ENCODE measurements at places on chromosomes 3 and 15. TPM values are rescaled to one million over a fixed set of nuclear protein-coding genes. Genes with fewer than 3 reads are reported as not detected.

DNA sequence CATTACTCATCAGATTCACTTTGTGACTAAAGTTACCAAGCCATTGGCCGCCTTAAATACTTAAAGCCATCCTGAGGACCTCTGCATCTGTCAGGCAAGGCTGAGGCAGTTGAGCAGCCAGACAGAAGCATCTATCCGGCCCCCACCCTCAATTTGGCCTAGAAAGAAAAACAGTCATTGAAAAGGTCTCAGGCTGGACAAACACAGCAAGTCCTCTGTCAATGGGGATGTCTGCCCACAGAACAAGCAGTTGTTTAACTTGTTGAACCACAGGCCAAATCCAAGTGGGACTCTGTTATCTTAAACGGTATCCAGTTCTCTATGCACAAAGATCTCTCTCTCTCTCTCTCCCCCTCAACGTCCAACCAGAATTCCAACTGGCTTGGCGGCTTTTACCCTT, 2.8 kb downstream of the ZIC4 start:
- DNase-seq, result no peak

GRCh38 chr3:182902236-182902635, 78.1 kb downstream of the DCUN1D1 start:
- no peak for DNase-seq

- DNase-seq, result peak; percentile 49
These were observed 62.0 kb upstream of the BCL6 start for GRCh38 chr3:187807086-187807862.

DNA sequence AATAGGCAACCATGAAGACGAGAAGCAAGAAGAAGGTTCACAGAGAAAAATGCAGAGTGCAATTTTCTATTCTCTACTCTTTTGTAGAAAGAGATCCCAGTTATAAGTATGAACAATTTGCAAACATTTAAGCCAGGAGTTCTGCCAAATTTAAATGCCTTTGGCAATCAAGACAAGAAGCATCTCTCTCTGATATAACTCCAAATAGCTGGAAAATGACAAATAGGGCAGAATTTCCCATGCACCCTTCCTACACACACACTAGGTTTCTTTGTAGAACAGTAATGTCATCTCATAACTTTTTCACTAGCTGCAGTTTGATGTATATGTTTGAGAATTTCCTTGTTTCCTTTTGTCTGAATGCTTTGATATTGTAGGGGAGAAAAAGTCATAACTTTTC, 333.5 kb upstream of the AZI2 start:
- no peak for DNase-seq

DNA sequence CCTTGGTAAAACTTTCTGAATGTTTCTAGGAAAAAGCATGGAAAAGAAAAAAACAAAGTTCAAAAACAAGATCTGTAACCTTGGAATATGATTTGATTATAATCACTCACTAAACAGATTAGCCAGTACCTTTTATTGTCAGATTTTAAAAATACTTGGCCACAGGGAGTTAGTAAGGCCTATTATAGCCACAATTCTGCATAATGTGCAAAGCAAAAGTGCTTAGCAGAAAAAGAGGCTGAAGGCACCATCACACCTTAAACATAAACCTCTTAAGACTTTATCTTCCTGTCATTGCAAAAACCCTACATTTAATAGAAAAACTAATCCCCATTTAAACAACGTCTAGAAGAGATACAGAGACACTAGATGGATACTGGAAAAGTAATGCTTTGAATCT, 41.8 kb downstream of the CHSY1 start:
- no peak for DNase-seq

The SLC9C1 gene
- polyA plus RNA-seq, result 0.11 TPM

All from thymus (tissue), 14 donors.